ENCODE measurements at places on chromosomes 12 and 14. TPM values are rescaled to one million over a fixed set of nuclear protein-coding genes. Genes with fewer than 3 reads are reported as not detected.

GRCh38 chr12:571795-572531 is 91.3 kb downstream of the NINJ2 start:
- no peak for DNase-seq

DNA sequence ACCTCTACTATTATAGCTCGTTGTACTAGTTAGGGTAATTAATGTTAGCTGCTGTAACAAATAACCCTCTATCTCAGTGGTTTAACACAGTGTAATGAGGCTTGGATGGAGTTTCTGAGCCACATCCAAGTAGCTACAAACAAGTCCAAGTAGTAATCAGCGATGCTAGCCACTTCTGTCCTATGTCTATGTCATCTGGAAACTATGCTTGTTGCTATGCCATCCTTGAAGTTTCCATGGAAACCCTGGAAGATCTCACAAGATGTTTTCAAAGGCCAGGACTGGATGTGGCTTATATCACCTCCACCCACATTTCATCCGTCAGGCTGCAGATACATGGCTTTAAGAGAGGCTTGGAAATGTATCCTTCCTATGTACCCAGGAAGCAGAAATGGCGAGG is 422.1 kb downstream of the AACS start:
- DNase-seq = no peak

DNA sequence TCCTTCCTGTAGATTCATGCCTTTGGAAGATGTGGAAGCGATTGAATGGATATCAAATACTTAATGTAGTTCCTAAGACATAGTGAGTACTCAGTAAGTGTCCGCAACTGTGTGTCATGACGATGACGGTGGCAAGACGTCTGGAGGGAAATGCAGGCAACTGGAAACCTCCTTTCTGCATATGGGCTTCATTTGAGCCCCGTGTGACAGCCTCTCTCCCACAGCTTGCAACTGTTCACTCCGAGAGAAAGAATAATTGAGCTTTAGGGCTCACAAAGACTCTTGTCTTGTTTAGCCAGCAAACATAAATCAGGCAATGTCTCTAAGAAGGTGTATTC is 6.9 kb downstream of the CFAP251 start:
- DNase-seq = no peak

DNA sequence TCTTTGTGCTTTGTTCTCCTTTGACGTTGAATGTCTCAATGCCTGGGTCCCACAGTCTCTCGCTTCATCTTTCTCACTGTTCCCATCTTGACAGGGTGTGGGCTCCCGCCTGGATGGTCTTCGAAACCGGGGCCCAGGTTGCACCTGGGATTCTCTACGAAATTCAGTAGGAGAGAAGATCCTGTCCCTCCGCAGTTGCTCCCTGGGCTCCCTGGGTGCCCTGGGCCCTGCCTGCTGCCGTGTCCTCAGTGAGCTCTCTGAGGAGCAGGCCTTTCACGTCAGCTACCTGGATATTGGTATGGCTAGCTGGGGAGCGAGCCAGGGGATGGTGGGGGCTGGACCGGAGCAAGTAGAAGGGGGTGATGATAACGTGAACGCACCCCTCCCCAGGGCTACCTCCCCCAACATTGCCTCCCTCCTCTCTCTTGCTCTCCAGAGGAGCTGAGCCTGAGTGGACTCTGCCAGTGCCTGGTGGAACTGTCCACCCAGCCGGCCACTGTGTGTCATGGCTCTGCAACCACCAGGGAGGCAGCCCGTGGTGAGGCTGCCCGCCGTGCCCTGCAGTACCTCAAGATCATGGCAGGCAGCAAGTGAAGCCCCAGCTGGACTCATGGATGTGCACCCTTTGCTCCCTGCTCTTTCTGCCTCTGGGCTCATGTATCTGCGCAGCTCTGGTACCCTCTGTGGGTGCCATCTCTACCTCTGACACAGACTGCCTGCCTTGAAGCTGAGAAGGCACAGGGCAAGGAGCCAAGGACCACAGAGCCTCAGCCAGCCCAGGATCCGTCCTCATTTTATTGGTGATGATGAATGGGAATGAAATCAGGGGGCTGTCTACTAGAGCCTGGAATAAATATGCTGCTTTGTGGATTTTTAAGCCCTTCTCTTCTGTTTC is 1.5 kb downstream of the NPFF start:
- no peak for DNase-seq

DNA sequence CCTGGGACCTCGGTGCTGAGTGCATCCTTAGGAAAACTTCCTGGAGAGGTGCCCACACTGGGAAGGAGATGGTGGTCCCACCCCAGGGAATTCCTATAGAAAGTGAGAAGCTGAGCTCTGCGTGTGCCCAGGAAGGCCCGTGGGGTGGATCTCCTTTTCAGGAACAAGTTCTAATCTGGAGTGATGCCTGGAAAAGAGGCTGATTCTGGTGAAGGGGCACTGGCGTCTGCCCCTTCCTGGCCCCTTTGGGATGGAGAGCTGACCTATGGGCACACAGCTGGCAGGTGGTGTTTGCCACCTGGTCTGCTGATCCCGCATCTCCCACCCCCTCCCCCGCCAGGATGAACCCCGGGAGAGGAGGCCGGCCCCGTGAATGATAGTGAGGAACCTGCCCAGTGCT is 142.0 kb upstream of the RTL1 start:
- DNase-seq = no peak

DNA sequence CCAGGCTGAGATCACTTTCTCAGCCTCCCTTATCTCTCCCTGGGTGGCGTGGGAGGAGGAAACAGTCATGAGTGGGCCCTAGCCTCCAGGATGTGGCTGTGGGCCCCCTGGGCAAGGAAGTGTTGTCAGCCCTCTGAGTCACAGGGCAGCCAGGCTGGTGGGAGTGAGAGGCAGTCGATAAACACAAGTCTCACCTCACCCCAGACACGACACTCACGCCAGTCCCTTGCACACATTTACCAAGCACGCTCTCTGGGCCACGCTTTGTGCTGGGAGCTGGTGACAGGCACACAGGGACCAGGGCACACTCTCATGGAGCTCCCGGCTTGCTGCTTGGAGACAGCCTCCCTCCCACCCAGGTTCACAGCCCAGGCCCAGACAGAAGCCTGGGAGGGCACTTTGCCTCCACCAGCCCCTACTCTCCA is 1.9 kb upstream of the KRT79 start:
- peak; percentile 30 for DNase-seq

DNA sequence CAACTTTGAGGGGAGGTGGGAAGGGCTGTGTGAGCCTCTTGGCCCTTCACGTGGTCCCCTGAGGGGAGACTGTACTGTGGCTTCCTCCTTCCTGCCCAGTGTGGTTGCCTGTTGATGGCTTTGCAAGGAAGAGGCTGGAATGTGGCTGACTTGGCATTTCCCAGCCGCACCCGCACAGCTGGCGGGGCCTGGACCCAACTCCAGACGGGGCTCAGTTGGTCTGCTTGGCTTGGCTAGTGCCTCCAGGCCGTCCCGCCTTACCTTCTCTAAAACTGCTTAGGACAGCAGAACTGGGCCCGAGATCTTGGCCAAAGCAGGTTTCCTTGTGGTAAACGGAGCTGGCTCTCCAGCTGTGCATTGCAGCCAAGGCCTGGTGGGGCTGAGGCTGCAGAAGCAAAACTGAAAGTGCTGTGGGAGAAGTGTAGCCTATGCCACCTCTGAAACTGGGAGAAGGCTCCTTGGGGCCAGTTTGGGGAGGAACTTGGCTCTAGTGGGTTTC is 139.5 kb downstream of the SMOC1 start:
- DNase-seq = no peak

- DNase-seq = no peak
Observed at GRCh38 chr12:130308393-130308792, 29.3 kb upstream of the PIWIL1 start.

The TAS2R13 gene
- 0.73 TPM for total RNA-seq

The WSCD2 gene
- not detected for total RNA-seq
